GM03348 (cell line): ENCODE measurements at places on chromosomes 11 and 22.
A peak's percentile ranks its signal among the peaks of the same experiment; 100 is the strongest.

DNA sequence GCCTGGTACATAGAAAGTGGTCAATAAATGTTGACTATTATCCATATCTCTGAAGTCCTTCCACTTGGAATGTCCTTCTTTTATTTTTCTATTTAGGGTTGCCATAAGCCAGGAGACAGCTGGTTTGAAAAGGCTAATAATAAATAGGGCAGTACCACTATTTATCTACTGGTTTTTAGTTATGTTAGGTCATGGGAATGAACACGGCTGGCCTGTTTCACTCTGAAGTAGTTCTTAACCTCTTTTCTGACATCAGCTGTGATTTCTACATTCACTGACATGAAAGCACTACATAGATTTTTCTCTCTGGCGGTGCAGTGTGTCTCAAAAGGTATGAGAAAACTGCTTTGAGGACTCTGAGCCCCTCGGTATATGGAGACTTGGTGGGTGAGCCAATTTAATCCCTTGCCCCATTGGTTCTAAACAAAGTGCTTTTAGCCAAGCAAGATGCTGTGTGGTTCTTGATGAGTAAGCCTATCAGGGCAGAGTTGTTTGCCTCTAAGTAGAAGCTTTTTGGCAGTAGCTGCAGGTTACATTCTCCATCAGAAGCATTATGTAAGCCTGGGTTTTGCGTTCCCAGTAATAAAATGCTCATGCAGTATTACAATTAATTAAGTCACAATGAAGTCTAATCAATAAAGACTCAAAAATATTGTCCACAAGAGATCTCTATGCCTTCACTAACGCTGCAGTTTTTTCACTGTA is 48.7 kb upstream of the APOA1 start:
- DNase-seq: peak; percentile 51

DNA sequence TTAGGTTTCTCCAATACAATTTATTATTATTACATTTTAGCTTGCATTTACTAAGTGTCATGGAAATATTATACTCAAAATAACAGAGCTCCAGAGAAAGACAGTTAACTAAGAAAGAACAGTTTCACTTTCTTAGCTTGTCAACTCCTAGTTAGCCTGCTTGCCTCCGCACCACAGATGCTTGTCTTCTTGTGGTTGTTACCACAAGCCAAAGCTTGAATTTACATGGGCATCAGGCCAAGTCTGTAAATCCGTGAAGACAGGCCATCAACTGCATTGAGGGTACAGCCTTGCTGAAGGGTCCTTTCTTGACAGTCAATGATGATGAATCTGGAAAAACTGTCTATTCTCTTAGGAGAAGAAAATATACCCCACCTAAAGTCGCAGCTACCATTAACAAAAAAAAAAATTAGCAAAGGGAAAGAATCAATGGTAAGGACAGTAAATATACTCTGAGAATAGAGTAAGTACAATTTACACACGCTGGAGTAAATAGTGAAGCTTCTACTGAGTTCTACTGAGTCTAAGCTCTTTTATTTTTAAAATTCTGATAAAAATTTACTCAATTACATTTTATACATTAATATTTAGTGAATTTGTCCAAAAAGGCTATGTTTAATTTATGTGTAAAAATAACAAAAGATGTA is 15.6 kb upstream of the DENND5A start:
- DNase-seq: no peak

GRCh38 chr11:130513132-130513531 is 64.7 kb downstream of the ADAMTS15 start:
- DNase-seq: peak; percentile 64

GRCh38 chr22:35688913-35689675 is 28.6 kb upstream of the APOL5 start:
- no peak for DNase-seq

DNA sequence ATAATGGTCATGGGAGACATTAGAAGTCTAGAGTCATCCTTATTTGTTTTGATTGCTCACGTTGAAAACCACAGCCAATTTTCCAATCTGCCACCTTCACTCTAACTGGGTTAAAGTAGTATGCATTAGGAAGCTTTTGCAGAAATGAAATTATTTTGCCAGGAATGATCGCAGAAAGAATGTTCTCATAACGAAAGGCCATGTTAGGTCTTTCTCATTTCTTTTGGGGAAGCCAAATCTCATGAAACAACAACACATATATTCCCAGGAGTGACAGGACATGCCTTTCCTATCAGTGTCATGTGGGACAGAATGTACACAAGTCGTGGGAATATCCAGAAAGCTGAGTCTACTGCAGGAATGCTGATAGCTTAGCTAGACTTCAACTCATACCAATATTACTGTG is 386.3 kb downstream of the AASDHPPT start:
- no peak for DNase-seq

DNA sequence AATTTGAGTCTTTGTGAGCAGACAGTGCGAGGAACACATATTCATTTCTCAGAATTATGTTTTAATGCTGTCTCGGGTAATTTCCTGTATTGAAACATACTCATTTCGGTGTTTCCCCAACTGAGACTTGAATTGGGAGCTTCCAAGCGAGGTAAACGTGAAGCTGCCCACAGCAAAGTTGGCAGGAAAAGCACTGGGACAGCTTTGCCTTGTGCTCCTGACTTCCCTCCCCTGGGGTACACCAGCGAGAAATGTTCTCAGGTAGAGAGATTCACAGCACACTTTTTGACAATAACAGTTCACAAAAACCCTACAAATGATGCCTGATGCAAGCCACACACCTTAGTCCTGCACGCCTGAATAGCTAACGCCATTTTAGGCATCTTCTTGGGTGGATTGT is 3.1 kb downstream of the HTR3B start:
- DNase-seq: no peak

DNA sequence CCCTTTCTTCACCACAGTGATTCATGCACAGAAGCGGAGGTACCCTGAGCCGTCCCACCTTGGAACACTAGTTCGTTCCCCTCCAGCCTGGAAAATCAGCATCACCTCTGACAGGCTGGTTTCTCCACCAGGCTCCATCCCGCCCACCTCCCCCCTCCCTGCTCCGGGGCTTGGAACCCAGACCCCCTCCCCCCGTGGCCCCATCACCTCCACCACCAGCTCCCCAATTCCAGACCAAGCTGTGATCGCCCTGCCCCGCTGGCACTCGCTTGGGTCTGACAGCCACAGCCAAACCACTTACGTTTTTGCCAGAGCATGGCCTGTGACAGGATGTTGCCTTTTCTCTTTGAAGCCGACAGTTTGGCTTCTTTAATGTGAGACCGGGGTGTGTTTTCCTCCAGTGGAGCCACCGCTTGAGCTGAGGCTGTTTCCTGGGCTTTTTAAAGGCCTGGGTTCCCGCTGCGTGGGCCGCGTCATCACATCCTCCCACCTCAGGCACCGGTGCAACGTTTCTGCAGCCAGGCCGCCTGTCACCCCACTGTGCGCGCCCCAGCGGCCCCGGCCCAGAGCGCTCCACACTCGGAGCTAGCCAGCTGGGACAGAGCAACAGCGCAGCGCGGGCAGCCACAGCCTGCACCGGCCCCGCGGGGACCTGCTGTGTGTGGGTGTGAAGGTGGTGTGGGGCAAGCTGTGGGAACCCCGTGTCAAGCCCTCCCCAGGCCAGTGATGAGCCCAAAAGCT is at the start of gene POU2AF1:
Gene POU2AF1 (minus strand): TSS at position 415 of the 741 bp plus-strand sequence. CDS start 98 bp downstream, at position 317.
- DNase-seq: peak; percentile 60

GRCh38 chr11:58513747-58514367 is 6.0 kb upstream of the OR5B21 start:
- DNase-seq: peak; percentile 72
